GM20000 (cell line): ENCODE measurements at places on chromosomes 6 and 20.

DNA sequence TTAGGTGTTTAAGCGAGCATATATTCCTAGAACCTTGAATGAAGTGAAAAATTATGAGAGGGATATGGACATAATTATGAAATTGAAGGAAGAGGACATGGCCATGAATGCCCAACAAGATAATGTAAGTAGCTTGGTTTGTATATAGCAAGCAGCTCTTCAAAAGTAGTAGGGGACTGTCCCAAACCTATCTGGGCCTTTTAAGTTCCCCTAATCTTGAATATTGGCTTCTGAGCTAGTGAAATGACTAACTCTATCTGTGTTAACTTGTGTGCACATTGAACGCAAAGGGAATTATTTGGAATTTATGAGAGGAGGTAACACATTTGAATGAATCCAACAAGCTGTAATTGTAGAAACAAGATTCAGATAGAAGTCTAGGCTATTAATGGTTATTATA, 21.7 kb downstream of the RIOK1 start:
- no peak for DNase-seq

DNA sequence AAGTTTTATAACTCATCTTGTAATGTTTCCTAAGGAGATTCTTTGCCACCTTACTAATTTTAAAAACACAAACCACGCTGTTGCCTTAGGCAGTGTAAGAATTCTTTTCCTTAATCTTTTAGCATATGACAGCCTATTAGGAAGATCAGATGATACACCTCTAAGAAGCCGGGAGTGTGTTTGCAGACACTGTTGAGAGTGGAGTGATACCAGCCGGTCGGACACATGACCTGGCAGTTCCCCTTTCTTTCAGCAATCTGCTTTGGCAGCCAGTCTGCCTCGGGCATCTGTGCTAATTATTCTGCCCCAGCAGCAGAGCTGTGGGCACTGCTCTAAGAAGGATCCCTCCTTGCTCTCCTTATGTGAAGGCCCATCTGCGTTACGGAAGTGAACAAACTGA, 50.9 kb downstream of the PLCB4 start:
- no peak for DNase-seq

GRCh38 chr6:158529629-158530028, 30.3 kb upstream of the TMEM181 start:
- no peak for DNase-seq

DNA sequence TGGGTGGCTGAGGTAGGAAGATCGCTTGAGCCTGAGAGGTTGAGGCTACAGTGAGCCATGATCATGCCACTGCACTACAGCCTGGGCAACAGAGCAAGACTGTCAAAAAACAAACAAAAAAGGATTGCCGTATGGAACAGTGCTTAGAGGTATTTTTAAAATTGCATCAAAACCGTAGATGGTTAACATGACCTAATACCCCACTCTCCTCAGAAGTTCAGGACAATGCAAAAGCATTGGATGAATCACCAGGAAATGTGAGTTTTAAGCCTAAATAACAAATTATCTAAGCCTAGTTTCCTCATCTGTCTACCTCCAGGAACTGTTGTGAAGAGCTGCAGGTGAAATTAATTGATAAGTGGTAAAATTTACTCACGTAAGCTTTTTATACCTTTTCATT, 123.8 kb upstream of the ID4 start:
- DNase-seq = no peak

DNA sequence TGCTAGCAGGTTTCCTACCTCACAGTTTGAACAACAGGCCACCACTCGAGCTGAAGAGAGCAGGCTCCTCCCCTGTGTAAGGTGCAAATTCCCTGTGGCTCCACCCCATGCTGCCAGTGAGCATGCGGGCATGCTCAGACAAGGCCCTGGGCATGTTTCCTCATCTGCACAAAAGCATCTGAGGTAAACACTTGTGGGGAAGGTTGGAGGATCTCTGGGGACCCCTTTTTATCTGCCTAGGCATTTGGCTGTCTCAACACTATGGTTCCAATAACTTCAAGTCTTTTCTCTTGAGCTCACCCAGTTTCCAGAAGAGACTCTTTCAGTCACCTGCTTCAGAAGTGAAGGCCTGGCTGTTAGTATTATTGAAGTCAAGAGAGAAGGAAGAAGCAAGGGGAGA, 9.4 kb downstream of the C6orf58 start:
- no peak for DNase-seq

DNA sequence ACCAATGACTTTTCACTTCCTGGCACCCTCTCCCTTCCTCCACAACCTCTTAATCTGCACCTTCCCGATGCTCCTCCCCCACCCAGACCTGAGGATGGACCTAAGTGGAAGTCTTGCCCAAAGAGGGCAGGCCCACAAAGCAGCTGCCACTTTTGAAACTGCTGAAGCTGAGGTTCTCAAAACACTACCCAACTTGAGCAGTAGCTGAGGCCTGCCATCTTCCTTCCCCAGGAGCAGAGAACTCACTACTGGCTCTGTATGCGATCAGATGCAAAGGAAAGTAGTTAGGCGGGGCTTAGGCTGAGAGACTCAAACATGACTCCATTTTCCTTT, 1.5 kb downstream of the HM13 start:
- no peak for DNase-seq

DNA sequence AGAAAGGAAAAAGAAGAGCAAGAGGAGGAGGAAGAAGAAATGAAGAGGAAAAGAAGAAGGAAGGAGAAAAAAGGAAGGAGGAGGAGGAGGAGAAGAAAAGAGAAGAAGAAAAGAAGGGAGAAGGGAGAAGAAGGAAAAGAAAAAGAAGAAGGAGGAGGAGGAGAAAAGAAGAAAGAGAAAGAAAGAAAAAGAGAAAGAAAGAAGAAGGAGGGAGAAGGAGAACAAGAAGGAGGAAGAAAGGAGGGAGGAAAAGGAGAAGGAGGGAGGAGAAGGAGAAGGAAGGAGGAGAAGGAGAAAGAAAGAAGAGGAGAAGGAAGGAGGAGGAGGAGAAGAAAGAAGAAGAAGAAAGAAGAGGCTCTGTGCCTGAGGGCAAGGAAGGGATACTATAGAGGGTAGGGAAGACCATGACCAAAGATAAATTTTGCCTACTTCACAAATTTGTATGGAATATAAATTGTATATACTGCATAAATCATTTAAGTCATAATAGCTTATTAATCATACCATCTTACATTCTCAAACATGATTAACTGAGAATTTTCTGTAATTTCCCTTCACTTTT, 55.7 kb downstream of the SESN1 start:
- DNase-seq = no peak

GRCh38 chr6:165184192-165184979, 125.0 kb downstream of the C6orf118 start:
- no peak for DNase-seq

GRCh38 chr6:9862603-9863167, 552.2 kb downstream of the TFAP2A start:
- no peak for DNase-seq

GRCh38 chr6:26430787-26431186, 9.5 kb upstream of the BTN3A3 start:
- DNase-seq = no peak

GRCh38 chr6:56244089-56244488, 3.3 kb downstream of the COL21A1 start:
- no peak for DNase-seq

GRCh38 chr6:32659856-32660595, 6.4 kb downstream of the HLA-DQB1 start:
- DNase-seq = peak; percentile 26

DNA sequence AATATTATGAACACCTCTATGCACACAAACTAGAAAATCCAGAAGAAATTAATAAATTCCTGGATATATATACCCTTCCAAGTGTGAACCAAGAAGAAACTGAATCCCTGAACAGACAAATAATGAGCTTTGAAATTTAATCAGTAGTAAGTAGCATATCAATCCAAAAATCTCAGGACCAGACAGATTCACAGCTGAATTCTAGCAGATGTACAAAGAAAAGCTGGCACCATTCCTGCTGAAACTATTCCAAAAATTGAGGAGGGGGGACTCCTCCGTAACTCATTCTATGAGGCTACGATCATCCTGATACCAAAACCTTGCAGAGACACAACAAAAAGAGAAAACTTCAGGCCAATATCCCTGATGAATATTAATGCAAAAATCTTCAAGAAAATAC, 67.0 kb upstream of the PDE7B start:
- DNase-seq = no peak

- no peak for DNase-seq
Measured at GRCh38 chr6:148173548-148173947, 169.1 kb upstream of the SASH1 start.

- DNase-seq = peak; percentile 19
Measured at GRCh38 chr6:12962987-12963386, 246.4 kb downstream of the PHACTR1 start.

DNA sequence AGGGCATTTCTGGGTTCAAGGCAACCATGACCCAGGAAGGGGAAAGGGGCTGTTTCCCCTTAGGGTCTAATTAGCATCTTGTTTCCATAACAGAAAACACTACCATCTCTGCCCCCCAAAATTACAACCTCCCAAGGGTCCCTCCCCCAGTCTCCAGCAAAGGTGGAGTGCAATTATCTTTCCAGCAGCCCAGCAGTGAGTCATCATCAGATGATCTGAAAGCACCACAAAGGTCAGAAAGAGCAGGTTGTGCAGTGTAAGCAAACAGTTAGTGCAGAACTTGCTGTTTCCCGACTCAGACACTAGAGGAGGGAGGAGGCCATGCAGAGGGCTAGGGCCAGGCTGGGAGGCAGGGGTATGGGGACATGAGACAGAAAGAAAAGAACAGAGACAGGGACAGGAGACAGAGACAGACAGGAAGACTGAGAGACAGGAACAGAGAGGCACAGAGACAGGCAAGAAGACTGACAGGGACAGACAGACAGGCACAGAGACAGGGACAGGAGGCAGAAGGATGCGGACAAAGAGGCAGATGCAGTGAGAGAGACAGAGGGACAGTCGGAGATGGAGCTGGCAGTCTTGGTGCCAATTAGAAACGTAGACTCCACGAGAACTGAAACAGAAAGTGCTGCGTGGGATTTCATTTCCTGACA, 62.5 kb downstream of the PYGB start:
- DNase-seq = peak; percentile 88

DNA sequence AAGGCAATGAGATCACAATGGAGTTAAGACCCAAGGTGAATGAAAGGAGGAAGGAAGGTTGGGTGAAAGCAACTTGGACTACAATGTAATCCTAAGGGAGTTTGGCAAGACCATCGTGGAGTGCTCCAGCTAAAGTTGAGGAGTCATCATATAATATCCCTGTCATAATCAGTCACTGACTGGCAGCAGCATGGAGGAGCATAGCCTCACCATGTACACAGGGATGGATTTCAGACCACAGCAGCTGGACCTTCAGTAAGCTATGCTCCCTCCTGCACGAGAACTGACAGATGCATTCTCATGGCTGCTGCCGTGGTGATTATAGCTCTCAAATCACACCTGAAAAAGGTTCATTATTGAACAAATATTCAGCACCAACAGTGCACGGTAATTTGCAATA, 43.0 kb downstream of the GOPC start:
- DNase-seq = no peak

GRCh38 chr20:44651434-44651683, 140 bp downstream of the ADA start:
- DNase-seq = no peak

- no peak for DNase-seq
Measured at GRCh38 chr6:143701349-143702234, 23.8 kb downstream of the PHACTR2 start.

DNA sequence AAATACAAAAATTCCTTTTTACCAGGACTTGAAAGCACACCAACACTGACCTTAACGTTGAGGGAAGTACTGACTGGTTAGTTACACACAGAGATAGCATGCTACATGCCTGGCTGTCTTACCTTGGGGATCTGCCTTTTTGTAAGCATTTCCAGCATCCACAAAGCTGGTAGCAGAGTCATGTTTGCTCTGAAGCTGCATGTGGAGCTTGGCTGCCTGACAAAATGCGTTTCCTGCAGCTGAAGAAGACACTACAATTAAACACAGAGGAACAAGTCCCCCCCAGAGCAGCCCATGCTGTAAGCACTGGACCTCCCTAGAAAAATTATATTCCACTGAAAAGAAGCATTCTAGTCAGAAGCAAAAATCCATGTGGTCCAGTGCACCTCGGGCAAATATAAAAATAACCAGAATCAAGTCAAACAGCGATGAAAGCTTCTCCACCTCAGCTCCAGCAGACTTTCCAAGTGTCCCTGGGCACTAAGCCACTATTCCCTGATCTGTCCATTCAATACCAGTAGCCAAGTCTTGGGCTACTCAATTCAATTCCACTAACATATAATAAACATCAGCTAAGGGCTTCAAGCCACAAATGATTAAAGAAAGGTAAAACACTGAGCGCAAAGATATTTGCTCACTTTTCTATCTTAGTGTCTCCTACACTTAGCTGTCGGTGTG, 24.2 kb downstream of the NAPB start:
- DNase-seq = no peak

GRCh38 chr6:129419324-129419723, 290.7 kb downstream of the ARHGAP18 start:
- DNase-seq = no peak

GRCh38 chr6:1070085-1070521, 241.8 kb upstream of the FOXQ1 start:
- no peak for DNase-seq

DNA sequence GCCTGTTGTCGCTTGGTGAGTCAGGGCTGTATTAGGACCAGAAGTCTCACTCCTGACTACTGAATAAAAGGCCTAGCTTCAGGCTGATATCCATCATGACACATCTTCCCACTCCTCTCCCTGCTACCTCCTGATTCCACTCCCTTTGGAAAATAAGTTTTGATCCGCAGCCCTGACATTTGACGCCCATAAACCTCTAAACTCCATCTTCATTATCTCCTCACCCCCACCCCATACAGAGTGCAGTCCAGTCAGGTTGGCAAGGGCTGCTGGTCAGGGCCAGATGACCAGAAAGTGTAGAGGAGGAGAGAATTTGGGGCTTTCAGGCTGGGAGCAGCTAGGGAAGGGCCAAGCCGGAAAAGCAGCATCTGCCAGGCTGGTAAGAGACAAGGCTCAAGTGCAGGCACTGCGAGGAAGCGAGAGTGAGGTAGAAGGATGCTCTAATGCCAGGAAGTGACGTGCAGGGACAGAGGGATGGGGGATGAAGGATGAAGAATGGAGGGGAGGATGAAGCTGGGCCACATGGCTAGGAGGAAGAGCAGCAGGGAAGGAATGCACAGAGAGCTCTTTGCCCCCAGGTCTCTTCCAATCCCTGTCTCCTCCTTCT, 1.2 kb downstream of the GGT7 start:
- no peak for DNase-seq

DNA sequence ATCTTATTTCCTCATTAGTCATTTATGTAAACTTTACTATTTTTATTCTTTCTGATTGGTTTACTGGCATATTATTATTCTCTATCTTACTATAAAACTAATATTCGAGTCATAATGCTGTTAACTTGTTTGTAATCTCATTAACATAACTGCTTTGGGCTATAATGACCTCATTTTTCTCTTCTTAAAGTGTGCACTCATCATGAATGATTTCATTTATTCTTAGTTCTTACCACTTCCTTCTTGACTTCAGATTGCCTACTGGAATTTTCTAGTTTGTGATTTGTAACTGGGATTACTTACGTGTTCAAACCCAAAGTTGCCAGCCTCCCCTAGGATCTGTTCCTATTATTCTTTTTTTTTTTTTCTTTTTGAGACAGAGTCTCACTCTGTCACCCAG, 91.8 kb upstream of the TNFAIP3 start:
- no peak for DNase-seq
